ENCODE measurements at places on chromosomes 5 and 9.

- DNase-seq: no peak
Observed at GRCh38 chr9:135920973-135921585, 13.7 kb upstream of the CAMSAP1 start.

GRCh38 chr5:177085985-177086653 is 596 bp upstream of the FGFR4 start:
- DNase-seq: no peak

DNA sequence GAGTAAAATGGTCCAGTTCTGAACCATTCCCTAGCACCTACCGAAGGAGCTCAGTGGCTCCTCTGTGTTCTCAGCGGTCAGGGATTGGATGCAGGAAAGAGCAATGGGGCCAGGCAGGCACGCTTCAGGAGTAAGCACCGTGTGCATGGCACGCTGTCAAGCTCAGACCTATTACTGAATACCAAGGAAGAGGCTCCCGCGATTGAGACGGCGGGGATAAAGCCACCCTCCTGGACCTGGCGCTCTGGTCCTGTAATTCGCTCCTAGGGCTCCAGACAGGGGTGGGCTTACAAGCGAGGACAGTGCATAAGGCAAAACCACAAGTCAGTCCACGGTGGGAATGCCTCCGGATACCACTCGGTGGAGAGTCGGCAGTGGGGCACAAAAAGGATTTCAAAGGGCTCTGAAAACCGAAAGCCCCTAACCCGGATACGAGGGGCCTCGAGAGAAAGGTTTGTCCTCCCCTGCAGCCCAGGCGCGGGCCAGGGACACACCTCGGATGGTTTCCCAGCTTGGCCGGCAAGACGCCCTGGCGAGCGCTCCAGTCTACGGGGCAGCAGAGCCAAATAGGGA is 988 bp downstream of the OXCT1 start:
- DNase-seq: no peak

- DNase-seq: no peak
Observed at GRCh38 chr9:126330536-126330935, 3.9 kb downstream of the MVB12B start.

- no peak for DNase-seq
Observed at GRCh38 chr5:121987685-121988073, 25.9 kb downstream of the SRFBP1 start.

GRCh38 chr5:58544926-58545325 is 37.9 kb upstream of the RAB3C start:
- no peak for DNase-seq

DNA sequence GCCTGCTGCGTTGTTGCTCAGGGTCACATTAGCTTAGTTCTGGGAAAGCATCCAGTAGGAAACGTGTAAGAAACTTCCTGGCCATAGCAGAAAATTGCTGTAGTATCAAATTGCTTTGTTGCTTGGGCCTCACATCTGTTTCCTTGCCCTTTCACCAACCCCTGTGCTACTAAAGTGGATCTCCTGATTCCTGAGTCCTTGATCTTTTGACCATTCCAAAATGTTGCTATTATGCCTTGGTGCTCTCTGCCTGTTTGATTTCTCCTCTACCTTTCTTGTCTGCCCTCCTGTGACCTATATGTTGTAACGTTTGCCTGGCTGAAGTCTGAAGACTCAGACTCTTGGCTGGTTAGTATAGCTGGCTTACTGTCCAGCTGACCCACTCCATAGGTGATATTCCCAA is 350.5 kb downstream of the ADGRV1 start:
- no peak for DNase-seq

DNA sequence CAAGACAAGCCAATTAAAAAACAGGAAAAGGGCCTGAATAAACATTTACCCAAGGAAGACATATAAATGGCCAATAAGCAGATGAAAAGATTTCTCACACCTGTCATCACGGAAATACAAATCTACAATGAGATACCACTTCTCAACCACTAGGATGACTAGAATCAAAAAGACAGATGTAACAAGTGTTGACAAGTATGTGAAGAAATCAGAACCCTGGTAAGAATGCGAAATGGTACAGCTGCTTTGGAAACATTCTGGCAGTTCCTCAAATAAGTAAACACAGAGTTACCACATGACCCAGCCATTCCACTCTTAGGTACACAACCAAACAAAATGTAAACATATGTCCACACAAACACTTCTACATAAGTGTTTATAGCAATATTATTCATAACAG is 32.5 kb downstream of the LEAP2 start:
- no peak for DNase-seq

DNA sequence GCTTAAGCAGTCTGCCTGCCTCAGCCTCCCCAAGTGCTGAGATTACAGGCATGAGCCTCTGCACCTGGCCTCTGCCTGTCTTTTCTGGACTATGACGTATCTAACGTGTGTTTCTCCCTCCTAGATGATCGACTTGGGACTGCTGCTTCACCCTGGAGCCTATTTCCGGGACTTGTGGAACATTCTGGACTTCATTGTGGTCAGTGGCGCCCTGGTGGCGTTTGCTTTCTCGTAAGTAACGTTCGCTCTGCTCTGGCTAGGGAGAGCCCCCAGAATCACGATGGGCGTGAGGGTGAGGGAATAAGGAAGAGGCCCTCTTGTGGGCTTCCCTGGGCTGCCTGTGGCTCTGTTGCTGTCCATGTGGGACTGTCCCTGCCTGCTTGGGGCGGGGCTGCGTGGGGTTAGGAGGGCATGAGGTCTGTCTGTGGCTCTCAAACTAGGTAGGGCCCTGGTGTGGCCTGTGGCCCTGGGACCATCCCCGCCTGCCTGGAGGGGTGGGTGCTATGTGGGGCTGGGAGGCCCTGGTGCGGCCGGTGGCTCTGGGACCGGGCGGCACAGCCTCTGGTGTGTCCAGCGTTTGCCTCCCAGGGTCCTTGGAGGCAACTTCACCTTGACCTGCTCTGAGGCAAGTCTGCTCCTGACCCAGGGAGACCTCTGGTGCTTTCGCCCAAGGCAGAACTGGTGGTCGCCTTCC is 171.7 kb downstream of the CACNA1B start:
- DNase-seq: no peak
